ENCODE measurements at places on chromosomes 1 and 21. TPM values are rescaled to one million over a fixed set of nuclear protein-coding genes. Genes with fewer than 3 reads are reported as not detected.

CHODL gene
- not detected for total RNA-seq

ACBD6 gene
- total RNA-seq = 28.2 TPM

NLRP3 gene
- 0.27 TPM for total RNA-seq

NBPF4 gene
- not detected for total RNA-seq

- no peak for DNase-seq
These were observed 10.3 kb upstream of the PHC2 start for GRCh38 chr1:33441088-33441745.

GRCh38 chr21:45019887-45020537 is 54.4 kb upstream of the ADARB1 start:
- no peak for DNase-seq

DNA sequence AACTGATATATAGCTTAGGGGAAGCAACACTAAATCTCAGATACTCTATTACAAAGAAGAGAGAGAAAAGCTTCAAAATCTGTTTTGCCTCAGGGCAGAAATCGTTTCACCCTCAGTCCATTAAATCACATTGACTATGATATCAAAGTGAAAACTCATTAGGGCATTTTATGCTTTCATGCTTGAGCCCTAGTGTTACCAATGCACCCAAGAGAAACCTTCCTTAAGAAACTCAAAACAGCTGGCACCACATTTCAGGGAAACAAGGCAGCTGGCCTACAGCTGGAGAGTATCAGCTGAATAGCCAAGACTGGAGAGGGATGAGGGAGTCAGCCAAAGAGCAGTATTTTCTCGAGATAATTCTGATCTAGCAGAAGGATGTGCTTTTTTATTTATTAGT is 14.9 kb downstream of the COLGALT2 start:
- no peak for DNase-seq

- DNase-seq = peak; percentile 12
These were observed 630 bp downstream of the ACP6 start for GRCh38 chr1:147669469-147670318.

- no peak for DNase-seq
These were observed 79.8 kb upstream of the RALGPS2 start for GRCh38 chr1:178645157-178645807.

DNA sequence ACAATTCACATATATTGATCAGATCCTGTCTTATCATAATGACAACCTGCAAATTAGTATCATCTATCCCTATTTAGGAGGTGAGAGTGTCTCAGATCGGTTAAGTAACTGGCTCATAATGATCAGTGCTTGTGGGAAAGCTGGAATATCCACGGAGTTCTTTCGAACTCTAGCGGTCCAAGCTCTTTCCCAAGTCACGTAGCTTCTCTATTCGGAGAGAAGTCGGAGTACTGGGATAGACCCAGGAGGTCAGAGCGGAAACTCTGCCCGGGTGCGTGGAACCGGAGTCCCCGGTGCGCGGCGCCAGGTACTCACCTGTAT is 339 bp downstream of the PTGS2 start:
- DNase-seq = no peak

DNA sequence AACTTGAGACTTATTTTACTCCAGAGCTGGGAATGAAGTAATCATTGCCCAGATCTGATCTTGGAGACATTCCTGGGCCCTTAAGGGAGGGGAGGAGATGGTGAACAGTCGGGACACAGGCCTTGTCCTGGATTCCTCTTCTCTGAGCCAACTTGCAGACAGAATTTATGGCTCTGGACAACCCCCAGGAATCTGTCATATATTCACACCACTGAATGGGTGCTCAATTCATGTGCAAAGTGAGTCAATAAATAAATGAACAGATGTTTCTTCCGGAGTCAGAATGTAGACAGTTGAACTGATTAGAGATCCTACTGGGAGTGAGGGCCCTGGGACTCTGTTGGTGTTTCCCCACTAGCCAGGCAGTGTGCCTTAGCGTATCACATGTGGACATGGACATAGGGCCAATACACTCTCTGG is 2.6 kb downstream of the TUFT1 start:
- peak; percentile 87 for DNase-seq

- peak; percentile 41 for DNase-seq
These were observed 58.6 kb downstream of the PBX1 start for GRCh38 chr1:164617377-164618201.

GRCh38 chr1:2628933-2629626 is 3.7 kb downstream of the MMEL1 start:
- DNase-seq = no peak

DNA sequence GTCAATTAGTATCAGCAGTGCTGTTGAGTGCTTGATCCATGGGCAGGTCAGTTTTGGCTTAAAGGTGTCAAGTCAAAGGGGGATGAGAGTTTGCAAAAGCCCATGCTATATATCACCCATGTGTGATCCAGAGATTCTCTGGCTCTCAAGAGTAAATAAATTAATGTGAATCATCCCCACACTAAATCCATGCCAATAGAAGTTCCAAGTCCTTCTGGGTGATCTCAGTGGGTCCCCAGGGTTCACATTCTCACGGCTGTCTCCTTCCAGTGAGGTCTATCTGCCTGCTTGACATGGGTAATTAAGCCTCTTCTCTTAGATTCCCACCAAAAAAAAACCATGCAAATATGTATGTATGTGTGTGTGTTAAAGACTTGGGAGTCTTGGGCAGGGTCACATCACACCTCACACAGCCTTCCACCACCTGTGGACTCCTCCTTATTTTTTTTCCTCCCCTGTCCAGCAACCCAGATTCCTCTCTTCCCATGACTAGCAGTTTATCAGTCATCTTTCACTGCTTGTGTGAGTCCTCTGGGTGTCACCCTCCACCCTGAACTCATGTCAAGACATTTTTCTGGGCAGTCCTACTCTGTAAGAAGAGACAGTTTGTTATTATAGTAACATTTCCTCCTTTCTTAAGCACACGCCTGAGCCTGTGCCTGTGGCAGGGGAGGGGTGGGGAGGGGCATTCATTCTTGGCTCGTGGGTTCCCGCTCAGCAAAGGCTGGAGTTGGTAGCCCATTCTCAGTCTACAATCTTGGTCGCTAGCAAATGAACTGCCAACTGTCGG is 14.3 kb upstream of the S100A11 start:
- DNase-seq = peak; percentile 28

GRCh38 chr1:246181241-246181640 is 325.8 kb downstream of the SMYD3 start:
- no peak for DNase-seq

DNA sequence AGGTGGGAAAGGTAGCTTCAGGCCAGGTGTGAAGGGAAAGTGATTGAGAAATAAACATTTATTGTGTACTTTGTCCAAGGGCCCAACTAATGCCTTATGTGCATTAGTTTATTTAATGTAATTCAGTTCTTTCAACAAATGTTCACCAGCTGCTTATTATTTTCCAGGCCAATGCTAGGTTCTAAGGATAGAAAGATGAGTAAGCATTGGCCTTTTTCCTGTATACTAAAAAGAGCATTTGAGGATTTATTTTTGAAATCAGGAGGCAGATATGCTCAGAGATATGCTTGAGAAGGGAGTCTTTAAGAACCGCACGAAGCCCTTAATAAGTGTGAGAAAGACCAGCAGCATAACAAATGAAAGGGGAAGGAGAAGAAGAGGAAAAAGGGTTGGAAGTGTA is 32.0 kb downstream of the CLCA1 start:
- no peak for DNase-seq

DNA sequence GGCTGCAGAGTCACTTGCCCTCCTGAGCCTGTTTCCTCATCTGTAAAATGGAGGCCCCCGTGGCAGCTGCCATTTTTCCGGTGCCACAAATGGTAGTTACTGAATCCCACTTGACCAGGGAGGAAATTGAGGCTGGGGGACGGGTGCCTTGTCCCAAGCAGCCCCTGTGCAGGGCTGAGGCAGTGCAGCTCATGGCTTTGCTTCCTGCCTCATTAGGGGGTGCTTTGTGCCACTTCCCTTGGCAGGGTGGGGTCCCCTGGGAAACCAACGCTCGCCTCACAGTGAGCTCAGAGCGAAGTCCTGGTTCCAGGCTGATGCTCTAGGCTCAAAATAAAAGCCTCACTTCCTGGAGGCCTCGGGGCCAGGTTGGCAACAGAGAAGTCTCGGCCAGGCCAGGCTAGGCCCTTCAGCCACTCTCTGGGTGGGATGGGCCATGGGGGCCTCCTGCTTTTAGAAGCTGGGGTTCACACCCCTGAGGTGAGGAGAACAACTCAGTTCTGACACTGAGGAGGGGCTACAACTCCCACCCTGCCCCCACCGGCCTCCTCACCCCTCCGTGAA is 6.8 kb downstream of the LAPTM5 start:
- no peak for DNase-seq
